ENCODE measurements at places on chromosomes 6 and 20. TPM values are rescaled to one million over a fixed set of nuclear protein-coding genes. Genes with fewer than 3 reads are reported as not detected.

Gene PROKR2
- not detected for total RNA-seq

Gene CLVS2
- not detected for total RNA-seq

DNA sequence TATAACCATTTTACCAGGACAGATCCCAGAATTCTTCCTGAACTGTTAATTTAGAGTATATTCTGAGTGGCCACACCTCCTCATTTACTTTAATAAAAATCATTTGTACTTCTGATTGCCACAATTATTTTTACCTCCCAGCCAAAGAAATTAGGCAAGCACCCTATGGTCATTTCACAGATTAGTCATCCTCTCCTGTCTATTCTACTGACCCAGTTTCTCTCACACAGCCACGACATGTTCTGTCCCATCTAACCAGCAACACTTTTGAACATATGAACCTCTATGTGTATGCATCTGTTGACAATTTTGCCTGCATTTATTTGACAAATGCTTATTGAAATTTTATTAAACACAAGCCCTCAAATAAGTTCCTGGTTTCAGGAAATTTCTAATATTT lies 202.6 kb upstream of the STXBP5 start:
- DNase-seq: no peak

Gene OTOR
- total RNA-seq: not detected

- DNase-seq: no peak
Measured at GRCh38 chr6:27141529-27142015, 105.9 kb upstream of the PRSS16 start.

DNA sequence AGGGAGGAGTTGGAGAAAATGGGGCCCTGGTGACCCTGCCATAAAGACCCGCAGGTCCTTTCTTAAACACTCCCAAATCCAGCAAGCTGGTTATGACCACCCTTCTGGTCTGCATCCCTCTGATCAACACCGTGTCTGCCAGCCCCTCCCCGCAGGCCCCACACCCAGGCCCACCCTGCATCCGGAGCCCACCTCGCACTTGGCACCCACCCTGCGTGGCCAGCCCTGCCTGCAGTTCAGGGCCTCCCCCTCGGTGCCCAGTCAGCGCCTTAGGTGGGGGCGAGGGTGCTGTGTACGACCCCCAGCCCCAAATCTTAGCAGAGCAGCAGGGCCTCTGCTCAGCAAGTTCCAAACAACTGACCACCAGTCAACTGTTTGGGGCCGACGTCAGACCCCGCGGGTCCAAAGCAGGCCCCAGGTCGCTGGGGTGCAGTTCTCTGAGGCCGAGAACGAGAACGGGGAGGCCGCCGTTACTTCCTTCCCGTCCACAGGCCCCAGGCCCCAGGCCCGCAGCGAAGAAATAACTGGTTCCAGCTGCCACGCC lies 1.2 kb downstream of the ACSS1 start:
- DNase-seq: peak; percentile 79

DNA sequence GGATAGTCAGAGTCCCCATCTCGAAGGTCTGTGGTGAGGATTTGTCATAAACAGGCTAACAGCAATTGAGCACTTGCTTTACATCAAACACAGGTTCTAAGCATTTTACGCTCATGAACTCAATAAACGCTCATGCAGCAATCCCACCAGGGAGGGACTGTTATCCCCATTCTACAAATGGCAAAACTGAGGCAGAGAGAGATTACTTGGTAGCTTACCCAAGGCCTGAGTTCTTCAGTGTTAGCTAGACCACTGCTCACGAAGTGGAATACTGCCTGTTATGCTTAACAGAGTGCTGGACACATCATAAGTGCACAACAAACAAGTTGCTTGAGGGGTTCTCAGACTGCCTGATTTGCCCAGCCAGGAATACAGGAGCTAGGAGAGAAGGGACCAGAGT lies 23.7 kb upstream of the TCP11 start:
- DNase-seq: no peak

- no peak for DNase-seq
Measured at GRCh38 chr6:89501753-89502152, 68.8 kb downstream of the ANKRD6 start.

Gene RIPOR3
- total RNA-seq: 11.2 TPM

DNA sequence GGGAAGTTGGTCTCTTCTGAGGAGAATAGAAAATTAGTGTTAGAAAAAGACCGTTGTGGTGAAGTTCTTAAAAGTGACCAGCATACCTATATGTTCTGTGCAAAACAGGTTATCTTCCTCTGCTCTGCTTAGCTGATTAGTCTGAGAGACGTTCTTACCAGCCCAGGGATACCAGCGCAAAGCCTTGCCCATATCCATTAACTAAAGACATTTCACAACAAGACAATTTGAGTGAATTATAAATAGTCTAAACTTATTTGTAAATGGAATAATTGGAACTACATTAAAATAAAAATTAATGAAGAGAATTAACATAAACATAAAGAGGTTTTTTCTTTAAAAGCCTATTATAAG lies 144.0 kb downstream of the PDE7B start:
- no peak for DNase-seq
